Activated naive CD4-positive, alpha-beta T cell treated with anti-CD3 and anti-CD28 coated beads for 36 hours (primary cell): ENCODE measurements at places on chromosomes 7 and 10.

GRCh38 chr10:114343623-114344505 lies 60.4 kb downstream of the AFAP1L2 start:
- no peak for DNase-seq

- no peak for DNase-seq
These were observed 19.8 kb downstream of the CFAP70 start for GRCh38 chr10:73338801-73339368.

DNA sequence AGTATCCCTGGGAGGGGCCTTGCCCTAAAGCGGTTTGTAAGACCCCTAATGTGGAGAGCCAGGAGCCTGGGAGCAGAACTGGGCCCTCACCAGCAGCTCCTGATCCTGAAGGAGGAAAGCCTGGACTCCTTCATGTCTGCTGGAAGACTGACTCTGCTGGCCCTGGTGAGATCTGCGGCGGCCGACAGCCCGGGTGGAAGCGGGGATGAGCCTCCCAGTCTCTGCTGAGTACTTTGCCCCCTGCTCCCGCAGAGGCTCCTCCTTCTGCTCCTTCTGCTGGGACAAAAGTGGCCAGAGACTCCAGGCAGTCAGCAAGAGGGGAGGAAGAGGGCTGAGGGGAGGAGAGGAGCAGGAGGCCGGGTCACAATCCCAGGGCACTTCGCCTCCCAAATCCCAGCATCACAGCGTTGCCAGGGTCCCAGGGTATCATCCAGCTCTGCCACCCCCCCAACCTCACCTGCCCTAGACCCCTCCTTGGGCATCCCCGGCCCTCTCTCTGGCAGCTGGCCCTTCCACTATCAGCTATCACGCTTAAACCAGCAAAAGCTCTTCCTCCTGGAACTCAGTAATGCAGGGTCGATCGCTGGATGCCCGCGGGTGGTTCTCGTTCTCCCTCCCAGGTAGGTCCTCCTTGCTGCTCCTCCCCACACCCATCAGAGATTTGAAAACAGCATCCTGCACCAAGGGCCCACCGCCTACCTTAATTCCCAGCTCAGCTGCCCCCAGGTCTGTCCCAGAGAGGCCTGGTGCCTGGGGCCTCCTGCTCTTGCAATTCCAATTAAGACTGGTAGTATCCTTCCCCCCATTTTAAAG lies 7.9 kb downstream of the TBATA start:
- DNase-seq = no peak

- DNase-seq = no peak
These were observed 58.4 kb downstream of the JCAD start for GRCh38 chr10:30000802-30001571.

GRCh38 chr7:92644406-92645113 lies 54.4 kb upstream of the FAM133B start:
- no peak for DNase-seq
